ENCODE measurements at places on chromosomes 1 and 21. TPM values are rescaled to one million over a fixed set of nuclear protein-coding genes. Genes with fewer than 3 reads are reported as not detected.

TEX38 gene
- total RNA-seq: not detected

C1orf94 gene
- not detected for total RNA-seq

ELAVL4 gene
- total RNA-seq: 0.64 TPM

ECM1 gene
- 25.5 TPM for total RNA-seq

EPHB2 gene
- 3.5 TPM for total RNA-seq

AMY1C gene
- not detected for total RNA-seq

ATP6V1G3 gene
- not detected for total RNA-seq

Data from right cardiac atrium (tissue), 5 donors.